ENCODE measurements at places on chromosomes 7 and 10.

DNA sequence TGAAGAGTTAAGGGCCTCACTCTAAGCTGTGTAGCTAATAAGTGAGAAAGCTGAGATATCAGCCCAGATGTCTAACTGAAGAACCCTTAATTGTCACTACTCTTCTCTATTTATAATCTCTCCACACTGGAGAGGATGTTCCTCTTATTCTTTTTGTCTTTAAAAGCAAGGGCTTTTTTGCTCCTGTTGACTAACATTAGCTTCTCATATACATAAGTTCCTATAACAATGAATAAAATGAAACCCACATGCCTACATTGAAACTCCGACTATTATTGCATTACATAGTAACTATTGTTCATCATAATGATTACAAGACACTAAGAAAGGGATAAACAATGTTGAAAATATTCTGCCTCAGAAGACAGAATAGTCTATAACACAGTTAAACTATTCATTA is 67.1 kb downstream of the GNAT3 start:
- no peak for DNase-seq

DNA sequence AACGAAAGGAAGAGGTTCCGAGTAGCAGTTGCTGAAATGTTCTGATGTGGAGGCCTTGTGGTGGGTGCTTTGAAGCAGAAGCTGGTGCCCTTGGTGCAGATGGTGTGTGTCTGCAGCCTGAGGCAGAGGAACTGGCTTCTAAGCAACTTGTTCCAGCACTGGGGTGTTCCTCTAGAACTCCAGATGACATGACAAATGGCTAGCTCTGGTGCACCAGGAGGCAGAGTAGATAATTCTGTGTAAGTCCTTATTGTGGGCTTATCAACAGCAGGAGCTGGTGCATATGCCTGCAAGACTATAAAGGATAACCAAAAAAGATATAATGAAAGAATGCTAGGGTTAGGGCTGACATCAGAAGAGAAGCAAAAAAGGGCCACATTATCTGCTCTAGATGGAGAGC is 76.5 kb downstream of the ARL5B start:
- no peak for DNase-seq

GRCh38 chr10:44975431-44976331 is 2.9 kb downstream of the DEPP1 start:
- DNase-seq: no peak

- no peak for DNase-seq
Measured at GRCh38 chr10:13984647-13985155, 346.0 kb downstream of the FRMD4A start.

- DNase-seq: no peak
Measured at GRCh38 chr7:92751902-92752901, 84.2 kb downstream of the CDK6 start.

DNA sequence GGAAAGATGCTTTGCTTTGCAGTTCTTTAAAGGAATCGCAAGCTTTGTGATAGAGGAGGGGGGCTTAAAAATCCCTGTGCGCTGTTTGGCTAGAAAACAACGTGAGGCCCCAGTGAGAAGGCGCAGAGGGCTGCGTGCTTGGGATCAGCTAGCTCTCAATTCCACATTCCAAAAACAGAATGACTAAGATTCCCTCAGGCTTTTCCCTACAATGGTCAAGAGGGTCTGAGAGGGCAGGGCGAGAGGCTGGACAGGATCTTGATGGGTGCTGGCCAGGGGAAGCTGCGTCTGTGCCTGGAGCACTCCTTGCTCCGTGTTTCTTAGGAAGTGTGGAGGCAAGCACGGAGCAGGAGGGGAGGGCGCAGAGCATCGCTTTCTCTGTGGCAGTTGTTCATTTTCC is 72.1 kb upstream of the INHBA start:
- no peak for DNase-seq

GRCh38 chr7:102313997-102314780 is 27.5 kb downstream of the SH2B2 start:
- DNase-seq: no peak

DNA sequence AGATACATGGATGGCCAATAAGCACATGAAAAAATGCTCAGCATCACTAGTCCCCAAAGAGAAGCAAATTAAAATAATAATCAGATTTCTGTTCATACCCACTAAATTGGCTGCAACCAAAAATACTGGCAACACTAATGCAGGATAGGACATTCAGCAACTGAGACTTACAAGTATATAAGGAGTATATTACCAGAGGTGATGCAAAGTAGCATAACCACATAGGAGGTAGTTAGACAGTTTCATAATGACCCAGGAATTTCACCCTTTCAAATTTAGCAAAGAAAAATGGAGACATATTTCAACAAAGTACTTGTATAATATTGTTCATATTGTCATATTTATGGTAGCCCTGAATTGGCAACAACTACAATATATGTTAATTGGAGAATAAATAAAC is 727.8 kb downstream of the GRID1 start:
- DNase-seq: no peak

- no peak for DNase-seq
Measured at GRCh38 chr10:42551582-42552187, 86.7 kb downstream of the ZNF33B start.

DNA sequence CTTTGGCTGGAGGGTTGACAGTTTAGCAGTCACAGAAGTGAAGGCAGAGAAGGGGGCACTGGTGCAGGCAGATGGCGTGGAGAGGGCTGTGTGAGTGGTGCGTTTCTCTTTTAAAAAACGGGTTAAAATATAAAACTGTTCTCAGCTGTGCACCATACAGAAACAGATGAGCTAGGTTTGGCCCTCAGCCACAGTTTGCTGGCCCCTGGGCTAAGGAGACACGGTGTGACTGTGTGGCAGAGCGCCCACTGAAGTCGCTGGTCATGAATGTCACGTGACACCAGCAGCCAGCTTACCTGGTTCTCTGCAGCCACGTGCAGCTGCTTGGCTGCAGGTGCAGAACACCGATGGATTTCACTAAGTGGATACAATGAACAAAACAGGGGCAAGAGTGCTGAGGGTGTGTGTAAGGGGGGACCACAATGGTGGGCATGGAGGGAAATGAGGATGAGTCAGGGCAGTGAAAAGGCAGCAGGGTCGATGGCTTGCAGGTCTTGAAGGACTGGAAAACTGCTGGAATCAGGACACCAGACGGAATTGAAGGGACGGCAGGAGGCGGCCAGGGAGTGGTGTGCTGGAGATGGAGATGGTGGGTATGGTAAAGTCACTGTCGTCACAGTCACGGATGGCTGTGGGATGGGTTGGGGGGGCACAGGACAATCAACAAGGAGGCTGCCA is 7.4 kb downstream of the ZNF746 start:
- DNase-seq: no peak

DNA sequence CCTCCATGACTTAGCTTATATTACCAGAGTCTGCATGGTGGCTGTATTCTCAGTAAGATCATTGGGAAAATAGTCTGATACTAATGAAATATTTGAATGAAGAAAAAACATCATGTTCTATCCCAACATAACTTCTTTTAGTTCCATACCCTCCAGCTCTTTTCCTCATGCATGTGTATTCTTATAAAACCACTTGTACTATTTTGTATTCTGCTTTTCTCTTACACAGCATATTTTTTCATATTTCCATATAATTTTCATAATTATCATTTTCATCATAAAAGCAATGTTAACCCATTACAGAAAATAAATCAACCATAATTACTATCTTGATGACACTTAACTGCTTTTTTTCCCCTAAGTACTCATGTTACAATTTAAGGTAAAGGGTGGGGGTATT is 371.2 kb upstream of the LRGUK start:
- DNase-seq: no peak

- DNase-seq: no peak
Measured at GRCh38 chr10:93445097-93445960, 36.8 kb downstream of the MYOF start.

GRCh38 chr10:122273966-122274545 is 3.0 kb downstream of the BTBD16 start:
- DNase-seq: no peak

GRCh38 chr10:5942474-5942873 is 34.9 kb downstream of the IL15RA start:
- no peak for DNase-seq

DNA sequence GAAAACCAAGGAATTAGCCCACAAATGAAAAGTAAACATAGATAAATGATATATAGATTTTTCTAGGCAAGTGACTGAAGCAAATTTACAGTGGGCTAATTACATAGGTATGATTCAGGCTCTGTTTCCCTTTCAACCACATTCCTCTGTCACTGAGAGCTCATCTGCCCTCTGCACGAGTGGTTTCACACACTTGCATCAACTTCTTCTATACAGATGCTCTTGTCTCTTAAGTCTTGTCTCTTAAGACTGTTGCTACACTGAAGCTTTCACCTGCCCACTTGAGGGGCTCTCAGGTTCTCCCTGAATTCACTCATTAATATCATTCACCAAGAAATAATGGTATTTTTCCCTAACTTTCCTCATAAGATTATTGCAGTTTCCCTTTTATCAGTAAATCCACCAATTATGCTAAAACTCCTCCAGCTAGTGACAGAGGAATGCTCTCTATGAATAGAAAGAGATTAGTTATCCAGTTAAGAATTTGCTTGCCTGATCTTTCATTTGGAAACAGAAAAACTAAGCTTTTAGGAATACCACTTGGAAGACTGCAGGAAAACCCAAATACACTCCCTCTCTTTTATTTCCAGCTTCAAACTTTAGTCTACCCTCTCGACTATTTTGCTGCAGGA is 95.7 kb downstream of the ELAPOR2 start:
- DNase-seq: no peak

- DNase-seq: no peak
Measured at GRCh38 chr7:44065431-44066110, at the start of gene PGAM2. Gene PGAM2 (minus strand): TSS chr7:44065567. CDS start chr7:44065529, 38 bp downstream.

GRCh38 chr10:34581801-34582532 is 233.1 kb downstream of the PARD3 start:
- DNase-seq: no peak

DNA sequence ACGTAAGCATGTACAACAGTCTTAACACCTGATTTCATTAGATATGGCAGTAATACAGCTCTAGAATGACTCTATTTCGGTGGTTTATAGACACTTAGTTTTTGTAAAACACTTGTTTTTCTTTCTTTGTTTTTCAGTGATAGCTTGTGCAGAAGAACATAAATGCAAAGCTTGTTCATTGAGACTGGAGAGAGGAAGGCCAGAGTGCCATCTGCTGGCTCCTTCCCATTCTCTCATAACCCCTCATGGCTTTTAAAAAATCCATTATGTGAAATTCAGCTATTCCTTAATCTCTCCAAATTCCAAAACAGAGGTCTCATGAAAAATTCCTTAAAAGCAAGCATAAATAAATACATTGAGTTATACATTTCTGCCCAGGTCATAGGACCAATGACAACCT is 76.3 kb downstream of the CACNB2 start:
- no peak for DNase-seq

DNA sequence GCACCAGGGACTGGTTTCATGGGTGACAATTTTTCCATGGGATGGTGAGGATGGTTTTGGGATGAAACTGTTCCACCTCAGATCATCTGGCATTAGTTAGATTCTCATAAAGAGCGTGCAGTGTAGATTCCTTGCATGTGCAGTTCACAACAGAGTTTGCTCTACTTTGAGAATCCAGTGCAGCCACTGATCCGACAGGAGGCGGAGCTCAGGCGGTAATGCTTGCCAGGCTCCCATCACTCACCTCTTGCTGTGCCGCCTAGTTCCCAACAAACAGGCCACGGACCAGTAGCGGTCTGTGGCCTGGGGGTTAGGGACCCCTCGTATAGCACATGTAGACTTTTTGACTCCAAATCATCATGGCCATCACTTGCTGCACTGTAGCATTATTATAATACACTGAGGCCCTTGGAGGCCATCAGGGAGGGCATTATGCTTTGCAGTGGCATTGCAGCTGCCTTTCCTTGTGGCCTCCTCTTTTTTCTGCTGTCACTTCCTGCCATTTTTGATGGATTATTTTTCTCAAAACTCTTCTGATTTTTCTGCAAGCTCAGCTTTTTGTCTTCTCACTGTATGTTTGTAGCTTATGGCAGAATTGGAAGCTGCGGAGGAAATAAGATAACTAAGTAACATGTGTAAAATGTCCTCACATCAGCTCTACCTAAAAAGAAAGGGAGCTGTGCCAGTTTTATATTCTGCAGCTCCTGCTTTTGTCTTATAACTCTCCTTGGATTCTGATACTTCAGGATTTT is 18.5 kb downstream of the CSGALNACT2 start:
- no peak for DNase-seq

DNA sequence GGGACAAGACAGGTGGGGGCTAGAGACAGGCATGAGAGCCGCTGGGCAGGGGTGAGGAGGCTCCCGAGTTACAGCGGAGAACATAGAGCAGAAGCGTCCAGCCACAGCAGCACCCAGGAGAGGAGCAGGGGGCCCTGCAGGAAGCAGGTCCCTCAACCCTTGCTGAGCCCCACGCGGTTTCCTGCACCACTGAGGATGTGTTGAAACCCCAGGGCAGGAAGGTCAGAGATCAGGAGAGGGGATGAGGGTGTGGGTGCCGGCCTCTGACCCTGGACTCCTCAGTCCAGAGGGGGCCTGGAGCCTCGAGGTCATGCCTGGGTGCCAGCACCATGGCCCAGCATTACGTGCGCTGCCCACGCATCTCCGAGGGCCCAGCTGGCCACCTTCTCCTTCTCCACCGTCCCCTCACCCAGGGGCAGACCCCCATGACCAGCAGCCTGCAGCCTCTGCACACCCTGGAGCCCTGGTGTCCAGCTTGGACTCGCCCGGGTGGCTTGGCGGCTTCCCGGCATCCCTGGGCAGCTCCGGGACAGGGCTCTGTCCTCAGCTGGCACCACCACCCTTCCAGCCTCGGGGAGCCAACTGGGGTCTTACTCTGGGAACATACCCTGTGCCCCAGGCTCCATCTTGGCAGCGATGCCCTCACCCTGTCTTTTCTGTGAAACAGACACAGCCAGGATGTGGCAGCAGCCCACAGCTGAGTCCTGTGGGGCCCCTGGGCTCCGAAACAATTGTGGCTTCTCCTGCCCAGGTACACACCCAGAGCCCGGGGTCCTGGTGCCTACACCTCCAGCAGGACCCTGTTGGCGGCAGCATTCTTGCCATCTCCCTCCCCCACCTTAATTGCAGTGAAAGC is 52.0 kb downstream of the STK32C start:
- DNase-seq: no peak

DNA sequence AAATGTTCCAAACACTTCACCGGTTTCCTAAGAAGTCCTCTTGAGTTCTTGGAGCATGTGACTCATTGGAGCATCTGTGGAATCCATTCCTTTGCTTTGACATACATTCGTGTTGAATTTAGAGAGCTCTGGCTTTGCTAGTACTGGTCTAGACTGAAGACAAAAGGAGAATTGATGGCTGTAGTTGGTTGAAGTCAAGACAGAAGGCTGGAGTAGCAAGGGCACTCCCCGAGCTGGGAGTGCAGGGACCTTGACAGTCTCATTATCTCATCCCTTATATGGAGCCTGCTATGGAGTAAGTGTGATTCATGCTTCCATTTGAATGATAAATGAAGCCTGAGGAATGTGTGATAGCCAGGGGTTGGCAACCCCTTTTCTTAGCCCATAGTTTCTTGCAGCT is 1249.1 kb downstream of the TYW1 start:
- DNase-seq: no peak

GRCh38 chr10:44937196-44938005 is 22.2 kb upstream of the RASSF4 start:
- no peak for DNase-seq

DNA sequence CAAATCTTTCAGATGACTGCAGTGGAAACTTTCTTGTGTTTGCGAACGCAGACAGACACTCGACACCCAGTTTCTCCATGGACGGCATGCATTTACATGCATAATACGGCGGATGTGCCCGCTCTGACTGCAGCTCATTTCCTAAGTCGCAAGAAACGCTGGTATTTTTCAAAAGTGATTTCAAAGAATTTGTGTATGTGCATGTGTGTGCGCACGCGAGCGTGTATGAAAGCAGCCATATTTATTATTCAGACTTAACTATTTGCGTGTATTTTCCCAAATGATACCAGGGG is 436.5 kb upstream of the MGMT start:
- no peak for DNase-seq
